K562 (cell line): ENCODE measurements at places on chromosomes 12 and 14. TPM values are rescaled to one million over a fixed set of nuclear protein-coding genes. Genes with fewer than 3 reads are reported as not detected.

DNA sequence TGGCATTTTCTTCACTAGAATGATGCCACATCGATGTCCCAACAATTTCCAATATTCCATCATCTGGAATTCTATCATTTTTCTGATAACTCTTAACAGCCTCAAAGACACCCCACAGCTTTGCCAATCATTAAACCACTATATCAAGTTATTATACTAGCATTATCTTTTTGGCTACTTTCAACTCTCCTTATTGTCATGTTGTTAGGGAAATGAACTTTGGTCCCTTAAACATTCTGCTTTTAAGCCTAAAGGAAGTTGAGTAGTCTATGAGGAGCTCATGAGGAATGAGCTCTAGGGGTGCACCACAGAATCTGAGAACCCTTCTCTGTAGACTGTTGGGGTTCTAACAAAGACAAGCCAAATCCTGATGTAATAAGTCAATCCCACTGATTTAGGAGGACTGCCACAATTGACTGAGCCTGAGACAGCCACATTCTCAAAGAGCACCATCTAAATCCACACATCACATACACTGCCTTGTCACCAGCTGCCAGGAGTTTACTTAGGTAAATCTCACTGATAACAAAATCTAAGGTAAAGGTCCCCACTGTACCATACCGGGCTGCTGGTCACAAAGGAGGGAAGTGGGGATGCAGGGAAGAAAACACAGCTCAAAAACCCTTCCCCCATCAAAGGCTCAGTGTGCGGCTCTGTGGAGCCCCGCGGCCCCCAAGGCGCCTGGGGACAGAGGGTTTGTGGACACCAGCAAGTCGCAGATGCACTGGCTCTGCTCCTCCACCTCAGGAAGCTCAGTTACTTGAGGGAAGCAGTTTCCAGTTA, 58.2 kb downstream of the SETD3 start:
- no peaks in the 10 kb centered on the region for H3K27me3 ChIP-seq
- H3K27ac ChIP-seq = no peak overlapping the region
- peaks cover 4% of the 10 kb centered on the region for H3K4me1 ChIP-seq
- H3K36me3 ChIP-seq = no peaks in the 10 kb centered on the region; the same call in 2 of the 3 replicates
- H3K4me3 ChIP-seq = no peak overlapping the region
- DNase-seq = no peak

Gene IFNG-AS1
- total RNA-seq = not detected in 2 replicates

DNA sequence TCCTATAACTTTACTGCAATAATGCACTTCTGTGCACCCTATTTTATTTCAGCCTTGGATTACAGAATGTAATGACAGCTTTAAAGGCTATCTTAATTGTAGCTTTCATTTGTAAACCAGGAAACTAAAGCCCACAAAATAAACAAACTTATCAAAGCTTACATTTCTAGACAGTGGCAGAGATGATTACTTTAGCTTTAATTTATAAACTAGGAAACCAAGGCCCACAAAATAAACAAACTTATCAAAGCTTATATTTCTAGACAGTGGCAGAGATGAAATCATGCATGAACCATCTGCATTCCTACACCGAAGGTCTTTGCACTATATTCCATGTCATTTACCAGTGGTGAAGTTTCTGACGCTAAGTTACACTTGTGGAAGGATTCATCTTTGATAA, 74.4 kb downstream of the PRKD1 start:
- H3K36me3 ChIP-seq = no peaks in the 10 kb centered on the region
- no peak for DNase-seq
- no peak overlapping the region for H3K4me3 ChIP-seq

DNA sequence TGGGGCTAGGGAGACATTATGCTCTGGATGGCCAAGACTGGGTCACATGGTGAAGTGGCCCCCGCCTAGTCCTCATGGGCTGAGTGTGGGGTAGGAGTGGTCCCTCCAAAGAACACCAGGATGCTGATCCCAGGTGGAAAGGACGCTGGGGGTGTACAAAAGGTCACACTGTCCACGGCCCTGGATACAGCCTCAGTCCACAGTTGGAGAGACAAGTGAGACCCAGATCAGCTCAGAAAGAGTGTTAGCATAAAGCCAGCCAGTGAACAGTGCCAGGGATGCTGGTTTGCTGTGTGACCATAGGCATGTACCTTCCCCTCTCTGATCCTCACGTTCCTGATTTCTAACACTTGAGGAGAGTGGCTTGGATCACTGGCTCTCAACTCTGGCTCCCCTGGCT, 13.4 kb upstream of the OAS2 start:
- H3K4me3 ChIP-seq = no peak overlapping the region
- peaks cover 18% of the 10 kb centered on the region for H3K27me3 ChIP-seq
- H3K36me3 ChIP-seq = no peaks in the 10 kb centered on the region
- no peak overlapping the region for H3K27ac ChIP-seq
- no peaks in the 10 kb centered on the region for H3K4me1 ChIP-seq

GRCh38 chr14:85115921-85116320, 414.0 kb upstream of the FLRT2 start:
- H3K27me3 ChIP-seq = no peaks in the 10 kb centered on the region
- H3K36me3 ChIP-seq = no peaks in the 10 kb centered on the region
- DNase-seq = no peak
- no peaks in the 10 kb centered on the region for H3K4me1 ChIP-seq
- H3K27ac ChIP-seq = no peak overlapping the region

DNA sequence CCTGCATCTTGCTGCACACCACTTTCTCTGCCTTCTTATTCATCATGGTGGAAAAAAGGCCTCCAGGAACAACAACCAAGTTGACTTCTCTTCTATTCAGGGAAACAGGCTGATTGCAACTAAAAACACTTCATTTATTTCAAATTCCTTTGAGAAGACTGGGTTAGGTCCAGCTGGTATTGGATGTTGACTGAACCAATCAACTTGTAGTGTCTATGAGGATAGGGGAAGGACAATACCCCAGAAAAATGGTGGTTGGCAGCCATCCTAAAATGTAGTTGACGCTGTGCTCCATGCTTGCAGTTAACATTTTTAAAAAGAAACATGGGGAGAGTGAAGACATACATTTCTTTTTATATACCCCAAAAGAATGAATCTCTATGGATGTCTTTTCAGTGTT, 34.4 kb upstream of the CRADD start:
- H3K4me3 ChIP-seq = no peak overlapping the region
- no peaks in the 10 kb centered on the region for H3K36me3 ChIP-seq
- H3K27ac ChIP-seq = no peak overlapping the region
- no peaks in the 10 kb centered on the region; the same call in 2 of the 3 replicates for H3K4me1 ChIP-seq
- H3K27me3 ChIP-seq = no peaks in the 10 kb centered on the region

Gene TAS2R42
- not detected in 2 replicates for total RNA-seq

Gene SLC38A6
- 9.8 and 14.6 TPM in 2 replicates for total RNA-seq

DNA sequence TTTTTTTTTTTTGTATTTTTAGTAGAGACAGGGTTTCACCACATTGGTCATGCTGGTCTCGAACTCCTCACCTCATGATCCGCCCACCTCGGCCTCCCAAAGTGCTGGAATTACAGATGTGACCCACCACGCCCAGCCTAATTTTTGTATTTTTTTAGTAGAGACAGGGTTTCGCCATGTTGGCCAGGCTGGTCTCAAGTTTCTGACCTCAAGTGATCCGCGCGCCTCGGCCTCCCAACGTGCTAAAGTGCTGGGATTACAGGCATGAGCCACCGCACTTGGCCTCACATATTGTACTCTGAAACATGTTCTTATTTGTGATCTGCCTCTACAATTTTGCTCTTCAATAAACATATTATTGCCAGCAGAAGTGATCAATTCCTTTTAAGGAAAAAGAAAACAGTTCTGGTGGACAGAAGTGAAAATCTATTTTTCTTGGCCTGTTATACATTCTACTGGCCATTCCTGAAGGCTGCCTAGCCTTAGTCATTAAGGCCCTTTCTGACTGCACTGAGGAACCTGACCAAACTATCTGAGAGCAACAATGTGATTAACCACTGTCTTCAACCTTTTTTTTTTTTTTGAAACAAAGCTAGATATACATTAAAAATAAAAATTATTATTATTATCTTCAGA, 36.1 kb downstream of the SNX6 start:
- no peaks in the 10 kb centered on the region; the same call in 1 of the 2 replicates for H3K4me1 ChIP-seq
- H3K27me3 ChIP-seq = no peaks in the 10 kb centered on the region
- DNase-seq = no peak
- H3K4me3 ChIP-seq = no peak overlapping the region

DNA sequence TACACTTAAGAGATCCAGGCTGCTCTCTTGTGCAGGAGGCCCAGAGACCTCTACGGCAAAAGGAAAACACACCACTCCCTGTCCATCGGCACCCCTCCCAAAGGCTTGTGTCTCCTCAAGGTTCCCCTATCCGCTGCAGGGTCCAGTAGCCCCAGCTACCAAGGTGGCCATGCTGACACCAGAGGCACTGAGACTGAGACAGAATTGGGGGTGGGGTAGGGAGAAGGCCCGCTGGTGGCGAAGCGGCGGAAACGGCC, 590 bp downstream of the DDIT3 start:
- no peaks in the 10 kb centered on the region for H3K27me3 ChIP-seq
- peaks cover 29% of the 10 kb centered on the region for H3K4me1 ChIP-seq
- H3K27ac ChIP-seq = peak overlapping the region; percentile 99
- DNase-seq = no peak
- peaks cover 63% of the 10 kb centered on the region for H3K36me3 ChIP-seq

GRCh38 chr12:18696971-18697602, 40.7 kb downstream of the PLCZ1 start:
- no peaks in the 10 kb centered on the region for H3K27me3 ChIP-seq
- DNase-seq = peak; percentile 45
- no peak overlapping the region for H3K4me3 ChIP-seq
- no peaks in the 10 kb centered on the region for H3K36me3 ChIP-seq

- DNase-seq = peak; percentile 71
- H3K27me3 ChIP-seq = no peaks in the 10 kb centered on the region
- peaks cover 29% of the 10 kb centered on the region for H3K4me1 ChIP-seq
Observed at GRCh38 chr12:1606021-1606622, 11.7 kb upstream of the FBXL14 start.

Gene TAS2R8
- not detected in 2 replicates for total RNA-seq

DNA sequence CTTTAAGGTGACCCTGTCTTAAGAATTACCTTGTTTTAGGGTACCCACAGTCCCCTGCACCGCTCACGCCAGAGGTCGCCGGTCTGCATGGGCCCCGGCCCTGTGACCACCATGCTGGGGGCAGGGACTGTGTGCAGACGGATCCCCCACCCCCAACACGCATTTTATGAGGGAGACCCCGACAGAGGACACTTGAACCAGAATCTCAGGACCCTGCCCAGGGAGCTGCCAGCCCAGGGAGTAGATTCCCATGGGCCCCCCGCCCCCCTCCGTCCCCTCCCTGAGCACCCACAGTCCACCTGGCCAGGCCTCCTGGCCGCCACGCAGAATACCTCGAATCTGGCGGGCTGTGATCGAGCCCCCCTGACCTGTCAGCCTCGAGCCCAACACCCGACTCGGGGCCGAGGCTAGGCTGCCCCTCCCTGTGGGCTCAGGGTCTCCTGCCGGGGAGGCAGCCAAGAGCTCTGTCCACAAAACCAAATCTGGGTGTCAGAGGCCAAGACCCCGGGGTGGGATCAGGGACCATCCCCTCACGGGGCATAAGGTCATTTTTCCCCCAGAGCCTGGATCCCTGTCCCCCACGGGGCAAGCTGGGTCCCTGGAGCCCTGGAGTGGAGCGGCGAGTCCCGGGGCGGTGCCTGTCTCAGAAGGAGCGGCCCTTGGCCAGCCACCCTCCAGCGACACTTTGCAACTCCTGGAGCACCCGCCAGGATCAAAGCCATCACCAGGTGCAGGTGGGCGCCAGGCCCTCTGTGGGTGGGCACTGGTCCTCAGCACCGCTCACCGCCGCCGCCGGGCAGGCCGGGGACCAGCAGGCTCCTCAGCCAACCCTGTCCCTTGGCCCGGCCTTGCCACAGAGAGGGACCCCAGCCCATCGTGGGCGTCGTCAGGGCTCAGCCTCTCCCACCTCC, 155.8 kb upstream of the PKP2 start:
- H3K36me3 ChIP-seq = no peaks in the 10 kb centered on the region
- no peak overlapping the region for H3K27ac ChIP-seq
- no peak overlapping the region for H3K4me3 ChIP-seq
- H3K4me1 ChIP-seq = peaks cover 9% of the 10 kb centered on the region

DNA sequence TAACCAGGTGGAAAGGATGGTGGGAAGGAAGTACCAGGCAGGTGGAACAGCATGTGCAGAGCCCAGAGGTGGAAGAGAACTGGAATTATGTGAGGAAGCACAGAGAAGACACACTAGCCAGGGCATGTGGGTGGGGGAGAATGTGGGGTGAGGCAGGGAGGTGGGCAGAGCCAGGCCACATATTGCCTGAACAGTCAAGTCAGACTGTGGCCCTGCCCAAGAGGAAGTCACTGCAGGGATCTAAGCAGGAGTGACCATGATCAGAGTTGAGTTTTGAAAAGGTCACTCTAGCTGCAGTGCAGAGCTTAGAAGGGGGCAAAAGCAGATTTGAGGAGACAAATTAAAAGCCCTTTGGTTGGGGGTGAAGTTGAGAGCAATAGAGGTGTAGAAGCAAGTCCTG, 114.0 kb upstream of the SLC38A2 start:
- peaks cover 3% of the 10 kb centered on the region; the same call in 1 of the 2 replicates for H3K4me1 ChIP-seq
- DNase-seq = no peak
- no peak overlapping the region for H3K4me3 ChIP-seq

- H3K4me1 ChIP-seq = no peaks in the 10 kb centered on the region
- H3K27ac ChIP-seq = no peak overlapping the region
- H3K27me3 ChIP-seq = no peaks in the 10 kb centered on the region
- H3K4me3 ChIP-seq = no peak overlapping the region
Observed at GRCh38 chr12:115619889-115620288, 657.6 kb downstream of the MED13L start.

DNA sequence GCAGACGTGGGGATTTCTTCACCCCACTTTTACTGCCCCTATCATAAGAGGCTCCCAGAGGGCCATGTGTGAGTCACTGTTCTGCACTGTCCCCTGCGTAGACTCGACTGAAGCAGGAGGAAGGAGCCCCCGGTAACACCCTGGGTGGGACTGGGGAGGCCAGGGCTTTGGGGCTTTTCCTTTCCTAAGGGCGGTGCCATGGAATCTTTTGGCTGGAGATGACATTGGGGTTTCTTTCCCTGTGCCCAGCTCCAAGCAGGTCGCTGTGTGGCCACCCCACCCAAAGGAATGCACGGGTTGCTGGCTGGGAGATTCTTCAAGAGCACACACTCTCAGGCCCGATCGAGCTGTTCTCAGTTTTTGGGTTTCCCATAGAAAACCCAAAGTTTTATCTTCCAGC, 62.3 kb upstream of the RIN3 start:
- no peak for DNase-seq
- peaks cover 3% of the 10 kb centered on the region; the same call in 1 of the 3 replicates for H3K27me3 ChIP-seq
- no peaks in the 10 kb centered on the region for H3K4me1 ChIP-seq
- H3K4me3 ChIP-seq = no peak overlapping the region
- no peaks in the 10 kb centered on the region for H3K36me3 ChIP-seq
